ENCODE measurements at places on chromosomes 4 and X.

GRCh38 chrX:12137951-12138360, 317 bp upstream of the FRMPD4 start:
- DNase-seq = no peak

GRCh38 chr4:76339364-76339763, 32.8 kb downstream of the STBD1 start:
- DNase-seq = no peak

GRCh38 chrX:57643698-57644097, 36.4 kb downstream of the NLRP2B start:
- DNase-seq = no peak

- DNase-seq = no peak
Measured at GRCh38 chr4:32025851-32026459, 1305.8 kb downstream of the PCDH7 start.

DNA sequence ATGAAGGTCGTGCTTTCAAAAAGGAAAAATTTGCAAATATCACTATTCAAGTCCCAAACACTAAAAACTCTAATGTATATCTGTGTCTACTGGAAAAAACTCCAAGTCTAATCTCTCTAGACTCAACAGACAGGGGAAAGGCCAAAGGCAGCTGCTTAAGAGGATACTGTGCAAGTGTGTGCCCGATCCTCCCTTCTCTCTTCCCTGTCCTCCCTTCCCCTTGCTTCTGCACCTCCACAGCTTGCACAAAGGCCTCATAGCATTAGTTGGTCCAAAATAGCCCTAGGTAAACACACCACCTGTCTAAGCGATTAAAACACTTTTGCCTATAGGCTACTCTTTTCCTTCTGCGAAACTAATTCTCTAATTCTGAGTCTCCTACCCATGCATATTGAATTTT, 10.6 kb downstream of the C4orf54 start:
- no peak for DNase-seq

DNA sequence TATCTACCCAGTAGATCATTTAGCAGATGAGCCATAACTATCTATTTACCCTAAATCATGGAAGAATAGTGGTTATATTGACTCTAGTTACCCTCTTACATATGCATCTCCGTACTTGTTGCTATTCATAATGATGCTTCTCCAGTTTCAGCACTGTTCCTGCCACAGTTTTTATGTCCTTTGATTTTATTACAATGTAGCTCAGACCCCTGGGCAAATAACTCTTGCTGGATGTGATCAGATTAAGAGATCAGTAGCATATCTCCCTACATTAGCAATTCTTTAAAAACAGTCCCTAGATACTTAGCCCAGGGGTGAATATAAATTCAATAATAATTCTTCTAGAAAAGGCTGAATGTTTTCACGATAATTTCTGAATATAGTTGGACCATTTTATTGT, 696.5 kb downstream of the ADGRL3 start:
- DNase-seq = no peak

- no peak for DNase-seq
Measured at GRCh38 chrX:121191779-121192178, 144.4 kb downstream of the GLUD2 start.

- no peak for DNase-seq
Measured at GRCh38 chr4:82043081-82043808, 330.5 kb downstream of the HNRNPD start.

DNA sequence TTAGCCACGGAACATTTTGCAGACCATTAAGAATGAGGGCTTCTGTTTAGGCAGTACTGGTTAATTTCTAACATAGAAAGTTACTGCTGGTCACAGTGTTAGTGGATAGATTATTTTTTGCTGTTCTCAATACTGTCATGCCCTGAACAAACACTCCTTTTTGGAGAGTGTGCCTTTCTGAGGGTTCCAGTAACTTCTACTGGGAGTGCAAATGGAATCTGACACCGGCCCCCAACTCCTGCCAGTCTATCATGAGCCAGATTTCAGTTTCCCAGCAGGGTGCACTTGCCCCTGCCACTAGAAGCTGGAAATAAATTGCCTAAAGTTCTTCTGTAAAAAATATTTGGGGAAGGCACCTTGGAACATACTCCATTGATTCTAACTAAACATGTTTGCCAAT, 224.4 kb upstream of the GPC4 start:
- DNase-seq = no peak

DNA sequence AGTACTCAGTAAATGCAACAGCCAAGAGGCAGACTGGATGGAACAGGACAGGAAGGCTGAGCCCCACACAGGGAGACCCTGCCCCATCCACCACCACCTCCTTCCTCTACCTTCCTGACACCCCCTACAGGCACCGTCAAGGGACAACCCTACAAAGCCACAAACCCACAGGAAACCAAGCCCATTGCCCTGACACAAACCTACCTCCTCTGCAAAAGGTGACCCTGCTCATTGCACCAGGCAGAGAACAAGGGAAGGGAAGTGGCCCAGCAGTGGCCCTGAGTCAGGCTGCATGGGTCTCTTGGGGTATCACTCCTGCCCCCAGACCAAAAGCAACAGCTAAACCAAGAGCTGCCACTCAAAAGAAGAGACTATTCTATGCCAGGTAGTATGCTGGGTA, 21.0 kb downstream of the JAKMIP1 start:
- DNase-seq = no peak

DNA sequence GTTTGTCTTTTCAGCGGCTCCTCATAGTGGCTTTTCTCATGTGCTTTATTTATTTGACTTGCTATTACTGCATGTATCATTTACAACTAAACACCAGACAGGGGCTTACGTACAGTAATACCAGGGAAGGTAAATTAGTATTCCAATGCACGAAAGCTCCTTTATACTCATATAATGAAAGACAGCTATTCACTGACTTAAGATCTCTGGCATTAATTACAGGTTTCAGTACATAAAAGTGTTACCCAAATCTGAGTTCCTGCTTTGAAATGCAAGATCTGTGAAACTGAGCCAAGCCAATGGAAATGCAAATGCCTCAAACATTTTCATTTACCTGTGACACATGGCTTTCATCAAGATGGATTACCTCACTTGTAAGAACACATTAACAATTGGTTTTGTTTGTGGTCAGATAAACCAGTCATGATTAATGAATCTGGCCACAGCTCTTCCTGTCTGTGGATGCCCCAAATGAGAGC, 107.2 kb downstream of the ANAPC4 start:
- peak; percentile 56 for DNase-seq

- DNase-seq = no peak
Measured at GRCh38 chr4:167136270-167136669, 98.0 kb downstream of the SPOCK3 start.

DNA sequence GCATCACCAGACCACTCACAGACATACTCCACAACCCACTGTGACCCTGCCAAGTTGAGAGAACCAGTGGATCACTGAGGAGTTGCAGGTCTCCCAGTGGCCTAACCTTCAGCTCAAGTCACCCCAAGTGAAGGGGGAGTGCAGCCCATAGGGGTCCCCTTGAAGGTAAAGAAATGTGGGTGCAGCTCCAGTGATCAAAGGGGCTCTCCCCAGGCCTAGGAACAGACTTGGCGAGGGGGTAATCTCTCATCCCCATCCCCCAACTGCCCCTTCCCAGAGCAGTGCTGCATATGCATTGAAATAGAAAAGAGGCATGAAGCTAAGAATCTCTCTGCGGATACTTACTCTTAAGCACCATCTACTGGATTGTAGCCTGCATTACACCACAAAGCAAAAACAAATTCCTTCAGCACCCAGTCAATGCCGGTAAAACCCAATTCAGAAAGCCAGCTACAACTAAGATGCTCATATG, 27.0 kb downstream of the MAGEE1 start:
- no peak for DNase-seq

Data from NCI-H187 (cell line).